Stimulated activated CD8-positive, alpha-beta memory T cell treated with anti-CD3 and anti-CD28 coated beads, Interleukin-15, amount 100 ng/mL, for 4 hours (primary cell): ENCODE measurements at places on chromosomes 6 and 20.

DNA sequence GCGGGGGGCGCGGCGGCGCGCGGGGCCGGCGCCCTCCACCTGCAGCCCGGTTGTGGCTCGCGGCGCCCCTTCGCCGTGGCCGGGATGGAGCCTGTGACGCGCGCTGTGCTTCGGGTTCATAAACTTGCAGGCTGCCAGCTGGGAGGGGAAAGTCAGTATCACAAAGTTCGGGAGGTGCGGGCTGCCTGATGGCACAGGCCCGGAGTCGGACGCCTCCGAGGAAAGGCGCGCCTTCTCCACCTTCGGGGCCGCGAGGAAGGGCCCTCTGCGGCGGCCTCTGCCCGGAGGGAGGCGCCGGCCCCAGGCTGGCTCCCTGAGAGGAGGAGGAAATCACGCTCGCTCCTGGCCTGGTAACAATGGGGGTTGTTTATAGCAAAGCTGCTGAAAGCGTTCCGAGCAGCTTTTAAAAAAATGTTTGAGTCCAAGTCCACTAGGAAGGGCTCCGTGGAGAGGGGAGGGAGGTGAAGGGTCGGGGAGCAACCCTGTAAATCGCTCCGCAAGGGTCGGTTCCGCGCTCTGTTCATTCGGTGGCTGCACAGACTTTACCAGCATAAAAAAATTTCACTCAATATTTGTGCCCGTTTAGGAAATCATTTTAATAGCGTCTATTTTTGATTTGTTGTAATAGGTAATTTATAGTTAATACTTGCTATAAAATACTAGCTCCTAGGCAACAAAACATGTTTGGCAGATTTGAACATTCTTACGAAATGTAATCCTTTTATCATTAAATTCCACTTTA, 1.0 kb downstream of the AFDN start:
- DNase-seq = no peak

- DNase-seq = no peak
Measured at GRCh38 chr20:19924255-19924654, 92.9 kb upstream of the NAA20 start.

DNA sequence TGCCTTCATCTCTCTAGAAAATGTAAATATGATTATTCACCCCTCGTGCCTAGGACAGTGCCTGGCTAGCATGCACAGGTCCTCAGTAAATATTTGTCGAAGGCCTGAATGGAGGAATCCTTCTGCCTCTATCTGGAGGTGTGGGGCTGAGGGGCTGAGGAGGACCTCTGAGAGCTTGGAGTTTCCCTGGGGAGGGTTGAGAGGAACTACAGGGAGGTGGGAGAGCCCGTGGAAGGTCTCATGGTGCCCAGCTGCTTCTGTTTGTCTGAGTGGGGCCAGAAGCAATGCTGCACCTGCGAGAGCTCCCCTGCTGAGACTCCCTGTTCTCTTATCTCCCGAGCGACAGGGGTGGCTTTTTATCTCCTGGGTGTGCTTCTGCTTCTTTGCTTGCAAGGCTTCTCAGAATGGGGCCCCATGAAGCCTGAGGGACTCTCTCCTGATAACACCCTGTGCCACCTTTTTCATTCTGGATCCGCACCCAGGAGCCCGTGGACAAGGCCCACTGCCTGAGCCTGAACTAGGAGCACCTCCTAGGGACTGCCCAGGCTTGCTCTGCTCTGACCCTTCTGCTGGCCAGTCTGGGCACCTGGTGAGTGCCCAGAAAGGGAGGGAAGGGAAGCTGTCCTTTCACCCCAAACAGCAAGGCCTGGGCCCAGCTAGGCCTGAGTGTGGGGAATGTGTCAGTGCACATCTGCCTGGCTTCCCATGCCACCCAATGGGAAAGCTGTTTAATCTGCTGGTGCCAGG, 2.4 kb downstream of the SLC29A1 start:
- no peak for DNase-seq

DNA sequence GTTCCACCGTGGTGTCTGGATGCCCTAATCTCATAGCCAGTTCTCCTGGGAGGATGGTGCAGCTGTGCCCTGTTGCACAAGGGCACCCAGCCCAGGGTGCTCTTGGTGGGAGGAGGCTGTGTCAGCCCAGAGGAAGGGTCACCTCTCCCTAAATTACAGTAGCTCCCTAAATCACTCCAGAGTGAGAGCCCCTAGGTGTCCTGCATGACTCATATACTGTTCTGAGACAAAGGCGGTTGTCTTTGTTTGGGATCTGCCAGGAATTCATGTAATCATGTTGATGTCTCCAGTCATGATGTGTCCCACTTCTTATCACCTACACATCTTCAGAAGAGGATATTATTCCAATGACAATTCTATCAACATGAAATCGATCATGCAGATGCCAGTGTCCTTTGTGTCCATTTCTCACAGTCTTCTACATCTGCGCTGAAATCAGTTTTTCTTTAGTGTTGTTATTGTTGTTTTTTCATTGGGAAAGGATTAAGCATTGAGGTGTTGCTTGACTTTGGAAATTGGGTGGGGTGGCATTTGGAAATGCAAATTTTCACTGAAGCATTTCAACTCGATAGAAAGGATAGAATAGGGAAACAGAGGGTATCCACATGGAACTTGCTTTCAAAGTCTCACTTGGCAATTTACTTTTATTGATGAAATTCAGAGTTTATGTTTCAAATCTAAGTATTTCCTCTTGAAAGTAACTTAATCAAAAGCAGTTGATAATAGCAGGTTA, 19.5 kb downstream of the PERP start:
- DNase-seq = no peak

- DNase-seq = no peak
Measured at GRCh38 chr6:154166140-154166539, 127.1 kb downstream of the OPRM1 start.

DNA sequence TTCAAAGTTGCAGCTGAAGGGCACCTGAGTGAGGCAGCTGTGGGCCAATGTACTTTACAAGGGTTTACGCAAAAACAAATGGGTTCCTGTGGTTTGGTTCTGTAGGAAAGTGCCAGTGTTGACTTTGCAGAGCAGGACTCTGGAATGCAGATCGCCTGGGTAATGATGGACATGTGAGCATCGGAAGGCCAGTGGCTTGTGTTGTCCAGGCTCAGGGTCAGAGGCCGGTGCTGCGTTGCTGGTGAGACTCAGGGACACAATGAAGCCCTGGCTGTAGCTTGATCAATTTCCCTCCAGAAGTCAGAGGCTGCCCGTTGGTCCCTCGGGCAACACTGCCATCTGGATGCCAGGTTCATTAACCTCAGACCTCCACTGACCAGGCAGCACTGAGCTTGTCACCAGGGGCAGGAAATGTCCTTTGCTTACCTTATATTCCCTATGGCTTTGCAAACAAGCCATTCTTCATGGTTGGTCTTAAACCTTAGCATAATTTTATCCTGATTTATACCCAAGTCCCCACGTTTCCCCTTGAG, 753.4 kb downstream of the QKI start:
- no peak for DNase-seq
